Stimulated activated CD4-positive, alpha-beta T cell treated with anti-CD3 and anti-CD28 coated beads, Interleukin-1b, Interleukin-23, amount 100 ng/mL, for 48 hours (primary cell): ENCODE measurements at places on chromosomes 13 and 19.

- DNase-seq, result no peak
Observed at GRCh38 chr19:16285769-16286498, 38.7 kb upstream of the KLF2 start.

DNA sequence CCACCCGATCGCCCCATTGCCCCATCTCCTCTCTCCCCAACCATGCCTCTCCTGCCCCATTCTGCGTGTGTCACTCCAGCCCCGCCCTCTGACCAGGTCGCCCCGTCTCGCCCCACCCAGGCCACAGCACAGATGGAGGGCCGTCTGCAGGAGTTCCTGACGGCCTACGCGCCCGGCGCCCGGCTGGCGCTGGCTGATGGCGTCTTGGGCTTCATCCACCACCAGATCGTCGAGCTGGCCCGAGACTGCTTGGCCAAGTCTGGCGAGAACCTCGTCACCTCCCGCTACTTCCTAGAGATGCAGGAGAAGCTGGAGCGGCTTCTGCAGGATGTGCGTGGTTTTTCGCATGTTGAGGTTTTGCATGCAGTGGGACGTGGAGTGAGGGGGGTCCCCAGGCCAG, 26.2 kb downstream of the MAST3 start:
- DNase-seq, result no peak

DNA sequence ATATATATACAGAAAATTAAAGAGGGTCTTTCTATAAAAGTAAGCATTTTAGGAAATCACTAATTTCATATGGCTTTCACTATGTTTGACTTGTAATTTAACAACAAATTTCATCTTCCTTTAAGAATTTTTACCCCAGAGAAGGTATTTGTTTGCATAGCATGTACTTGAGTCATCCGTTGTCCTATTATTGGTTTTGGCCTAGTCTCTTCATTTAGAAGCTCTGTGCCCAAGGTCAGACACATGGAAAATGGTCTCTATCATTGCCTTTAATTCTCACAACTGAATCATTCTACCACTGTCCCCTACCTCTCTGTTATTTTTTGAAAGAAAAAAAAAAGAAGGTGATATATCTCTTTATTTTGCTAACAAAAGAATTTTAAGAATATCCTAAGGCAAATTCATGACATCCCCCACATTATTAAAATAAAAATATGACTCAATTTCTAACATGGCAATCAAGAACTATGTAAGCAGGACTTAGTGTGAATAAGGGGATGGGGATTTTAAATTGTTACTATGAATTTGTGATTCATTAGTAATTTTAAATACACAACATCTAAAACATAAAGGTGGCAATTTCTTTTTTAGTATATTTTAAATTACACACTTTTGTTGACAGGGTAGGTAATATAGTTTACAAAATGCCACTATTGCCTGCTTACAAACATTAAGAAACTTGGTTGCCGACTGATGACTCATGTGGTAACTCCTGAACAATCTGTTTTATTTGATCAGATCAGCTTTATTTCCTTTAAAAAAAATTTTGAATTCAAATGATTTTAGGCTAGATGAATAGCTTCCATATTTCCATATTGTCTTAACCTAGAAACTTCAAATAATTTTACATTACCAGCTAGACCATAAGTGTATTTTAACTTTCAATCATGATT, 13.9 kb downstream of the SLITRK5 start:
- DNase-seq, result no peak

- peak; percentile 63 for DNase-seq
Observed at GRCh38 chr19:15304140-15304705, 28.1 kb downstream of the BRD4 start.

- no peak for DNase-seq
Observed at GRCh38 chr13:91303031-91303430, 44.5 kb upstream of the MIR17HG start.

GRCh38 chr13:20105161-20105689, 55.6 kb downstream of the GJA3 start:
- no peak for DNase-seq

GRCh38 chr19:5753743-5754142, 30.8 kb downstream of the PRR22 start:
- no peak for DNase-seq

DNA sequence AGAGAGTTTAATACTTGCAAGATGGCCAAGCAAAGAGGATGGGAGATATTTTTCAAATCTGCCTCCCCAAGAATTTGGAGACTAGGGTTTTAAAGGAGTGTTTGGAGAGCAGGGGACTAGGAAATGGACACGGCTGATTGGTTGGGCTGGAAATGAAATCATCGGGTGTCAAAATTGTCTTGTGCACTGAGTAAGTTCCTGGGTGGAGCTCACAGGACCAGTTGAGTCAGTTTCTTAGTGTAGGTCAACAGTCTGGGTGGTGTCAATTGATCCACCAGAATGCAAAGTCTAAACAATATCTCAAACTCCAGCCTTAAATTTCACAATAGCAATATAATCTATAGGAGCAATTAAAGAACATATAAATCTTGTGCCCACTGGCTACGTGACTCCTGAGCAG, 23.0 kb upstream of the CEACAM4 start:
- DNase-seq, result no peak

- DNase-seq, result peak; percentile 40
Observed at GRCh38 chr19:6887316-6887715, at the start of gene ADGRE1. ADGRE1 (plus strand) TSS chr19:6887579; CDS start chr19:6887609, 30 bp downstream.

DNA sequence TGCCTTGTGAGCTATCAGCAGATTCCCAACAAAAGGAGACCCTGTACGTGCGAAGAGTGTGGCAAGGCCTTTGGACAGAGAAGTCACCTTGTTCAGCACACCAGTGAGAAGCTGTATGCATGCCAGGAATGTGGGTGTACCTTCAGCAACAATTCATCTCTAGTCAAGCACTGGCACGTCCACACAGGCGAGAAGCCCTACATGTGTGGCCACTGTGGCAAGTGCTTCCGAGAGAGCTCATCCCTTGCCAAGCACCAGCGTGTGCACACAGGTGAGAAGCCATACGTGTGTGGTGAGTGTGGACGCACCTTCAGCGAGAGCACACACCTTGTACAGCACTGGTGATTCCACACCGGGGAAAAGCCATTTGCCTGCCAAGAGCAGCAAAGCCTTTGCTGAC, 7.6 kb upstream of the ZSCAN22 start:
- DNase-seq, result no peak

GRCh38 chr13:48400090-48400694, 12.7 kb downstream of the LPAR6 start:
- no peak for DNase-seq

DNA sequence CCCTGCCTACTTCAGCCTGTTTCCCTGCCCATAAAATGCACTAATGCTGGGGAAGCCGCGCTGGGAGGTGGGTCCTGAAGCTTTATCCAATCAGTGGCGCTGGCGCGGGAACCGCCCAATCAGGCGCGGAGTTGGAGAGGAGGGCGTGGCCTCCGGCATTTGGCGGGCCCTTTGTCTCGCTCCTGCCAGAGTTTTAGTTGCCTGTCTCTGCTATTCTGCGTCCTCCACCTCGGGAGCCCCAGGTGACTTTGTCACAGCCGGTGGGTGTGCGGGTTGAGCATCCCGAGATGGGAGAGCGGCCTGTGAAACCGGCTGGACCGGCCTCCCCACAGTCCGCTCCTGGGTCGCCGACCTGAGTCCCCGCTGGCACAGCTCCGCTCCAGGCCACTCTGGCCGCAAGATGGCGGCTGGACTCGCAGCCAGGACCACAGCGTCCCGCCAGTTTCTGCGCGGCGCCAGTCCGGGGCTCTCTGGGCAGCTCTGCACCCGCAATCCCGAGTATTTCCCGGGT, 30.7 kb upstream of the ZNF429 start:
- DNase-seq, result peak; percentile 90

DNA sequence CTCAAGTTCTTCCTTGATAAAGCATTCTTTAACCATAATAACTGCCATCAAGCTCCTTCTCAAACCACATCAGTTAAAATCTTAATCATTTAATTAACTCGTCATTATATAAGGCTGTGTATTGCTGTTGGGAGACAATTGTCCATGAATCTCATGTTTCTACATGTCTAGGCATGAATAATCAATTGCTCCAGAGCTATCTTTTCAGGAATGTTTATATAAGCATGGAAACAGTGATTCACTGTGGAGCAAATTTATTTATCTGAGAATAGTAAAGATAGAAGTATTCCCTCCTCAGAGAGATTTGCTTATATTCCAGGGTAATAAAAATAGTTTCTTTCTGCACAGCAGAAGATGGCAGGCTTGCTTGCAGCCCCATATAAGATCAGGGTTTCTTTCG, 71.1 kb downstream of the CBY2 start:
- DNase-seq, result no peak

DNA sequence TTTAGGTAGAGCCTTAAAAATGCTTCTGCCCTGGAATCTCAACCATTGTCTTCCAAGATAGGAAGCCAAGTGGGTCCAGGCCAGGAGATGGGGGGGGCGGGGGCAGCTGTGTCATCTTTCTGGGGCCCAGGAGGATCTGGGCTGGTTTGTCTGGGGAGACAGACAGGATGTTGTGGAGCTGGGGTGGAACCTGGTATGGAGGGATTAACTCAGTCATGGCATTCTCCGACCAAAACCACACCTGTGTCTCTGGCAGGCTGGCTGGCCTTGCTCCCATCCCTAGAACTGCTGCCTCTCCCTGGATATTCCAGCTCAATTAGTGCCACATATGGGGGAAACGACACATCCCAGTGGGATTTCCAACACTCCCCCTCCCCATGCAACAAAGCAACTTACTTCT, 2.7 kb upstream of the MAP2K7 start:
- no peak for DNase-seq

- DNase-seq, result peak; percentile 29
Observed at GRCh38 chr19:47430041-47430802, 10.9 kb upstream of the MEIS3 start.

- DNase-seq, result no peak
Observed at GRCh38 chr19:45958769-45959516, 14.7 kb downstream of the NOVA2 start.

DNA sequence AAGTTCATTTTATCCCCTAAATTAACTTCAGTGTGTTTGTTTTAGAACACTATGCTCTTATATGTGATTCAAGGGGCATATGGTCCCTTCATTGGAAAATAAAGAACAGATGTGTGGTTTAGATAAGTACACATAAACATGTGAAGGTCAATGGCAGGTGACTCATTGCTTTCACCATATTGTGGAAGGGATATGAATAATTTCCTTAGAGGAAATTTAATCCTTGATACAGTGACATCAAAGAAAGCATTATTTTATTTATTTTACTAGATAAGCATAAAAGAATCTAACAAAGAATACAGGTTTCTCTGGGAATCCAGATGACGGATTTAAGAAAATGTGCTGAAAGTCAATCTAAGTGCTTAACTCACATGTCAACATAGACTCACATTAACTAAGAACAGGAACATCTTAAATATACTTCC, 373.5 kb downstream of the KCTD12 start:
- no peak for DNase-seq

DNA sequence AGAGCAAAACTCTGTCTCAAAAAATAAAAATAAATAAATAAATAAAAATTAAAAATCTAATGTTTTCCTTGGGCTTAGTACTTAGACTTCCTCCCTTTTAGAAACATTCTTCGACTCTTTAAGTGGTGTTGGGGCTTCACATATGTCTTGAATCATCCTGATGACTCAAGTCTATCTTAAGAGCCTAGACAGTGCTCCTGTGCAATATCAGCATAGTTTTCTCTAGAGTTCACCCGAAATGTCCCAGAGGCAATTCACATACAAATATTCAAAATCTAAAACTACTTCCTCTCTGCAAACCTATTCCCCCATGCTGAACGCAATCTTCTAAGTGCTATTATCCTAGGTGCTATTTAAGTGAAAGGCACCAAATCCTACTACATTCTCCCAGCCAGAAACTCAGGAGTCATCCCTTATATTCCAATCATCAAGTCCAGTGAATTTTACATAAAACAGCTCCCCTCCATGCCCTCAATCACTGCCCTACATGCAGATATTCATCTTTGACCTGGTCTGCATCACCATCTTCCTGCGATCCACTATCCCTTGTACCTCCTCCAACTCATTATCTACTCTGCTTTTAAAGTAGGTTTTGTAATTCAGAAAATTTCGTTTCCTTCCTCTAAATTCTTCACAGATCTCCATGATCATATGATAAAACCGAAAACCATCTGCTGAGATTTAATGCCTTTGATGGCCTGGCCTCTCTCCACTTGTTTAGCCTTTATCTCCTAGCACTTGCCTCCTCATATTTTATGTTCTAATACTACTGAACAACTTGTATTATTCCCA, 102.7 kb downstream of the ELF1 start:
- DNase-seq, result no peak

DNA sequence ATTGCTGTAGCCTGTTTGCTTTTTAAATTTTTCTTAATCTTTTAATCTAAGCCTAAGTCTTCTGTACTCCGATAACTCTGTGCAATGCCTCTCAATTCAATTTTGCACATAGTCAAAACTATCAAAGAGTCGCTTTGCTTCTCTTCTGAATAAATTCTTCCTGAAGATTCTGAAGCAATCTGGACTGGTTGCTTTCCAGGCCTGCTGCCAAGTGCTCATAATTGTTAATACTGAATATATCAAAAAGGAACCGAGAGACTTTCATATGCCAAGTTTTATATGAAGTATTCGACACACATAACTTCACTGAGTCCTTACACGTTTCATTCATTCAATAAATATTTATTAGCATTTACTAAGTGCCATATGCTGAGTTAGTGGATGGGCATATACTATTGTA, 91.3 kb downstream of the EDNRB start:
- DNase-seq, result no peak

- no peak for DNase-seq
Observed at GRCh38 chr19:56690670-56691069, 19.1 kb upstream of the ZNF835 start.

DNA sequence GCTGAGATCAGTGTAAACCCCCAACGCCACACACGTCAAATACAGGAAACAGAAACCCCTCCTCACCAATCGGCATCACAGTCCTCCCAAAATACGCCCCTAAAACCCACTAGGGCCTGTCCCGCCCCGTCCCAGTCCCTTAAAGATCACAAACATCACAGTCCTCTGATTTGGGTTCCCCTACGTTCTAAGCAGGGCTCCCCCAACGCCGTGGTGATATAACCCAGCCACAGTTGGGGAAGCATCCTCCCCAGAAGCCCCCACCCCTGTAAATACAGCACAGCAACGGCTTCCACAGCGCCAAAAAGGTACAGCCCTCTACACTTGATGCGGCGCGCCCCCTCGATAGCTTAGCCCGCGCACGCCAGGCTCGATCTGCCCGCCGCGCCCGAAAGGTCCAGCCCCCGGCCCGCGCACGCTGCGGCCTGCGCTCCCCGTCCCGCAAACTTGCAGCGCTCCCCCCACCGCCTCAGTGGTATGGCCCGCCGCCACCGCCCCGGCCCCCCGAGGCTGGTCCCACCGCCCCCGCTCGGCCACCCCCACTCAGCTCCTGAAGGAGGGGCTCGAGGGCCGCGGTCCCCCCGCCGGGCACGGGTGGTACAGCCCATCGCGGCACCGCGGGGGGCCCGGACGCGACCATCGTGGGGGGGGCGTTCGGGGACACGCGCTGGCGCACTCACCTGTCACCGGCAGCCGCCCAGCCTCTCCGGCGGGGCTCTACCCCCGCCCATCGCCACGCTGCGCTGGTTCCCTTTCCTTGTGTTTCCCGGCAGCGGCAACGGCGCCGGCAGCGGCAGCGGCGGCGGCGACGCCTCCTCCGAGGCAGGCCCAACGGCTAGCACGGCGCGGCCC, at the start of gene AKT2:
TSS of gene AKT2 (minus strand) at position 845 of the 852 bp plus-strand sequence. CDS start 20,078 bp downstream, outside the sequence.
- DNase-seq, result peak; percentile 69

GRCh38 chr19:35090506-35091214, 25.0 kb upstream of the FXYD3 start:
- DNase-seq, result peak; percentile 22

GRCh38 chr19:20423381-20424197, 142.0 kb downstream of the ZNF737 start:
- DNase-seq, result peak; percentile 42

GRCh38 chr13:57846600-57847173, 215.1 kb downstream of the PCDH17 start:
- no peak for DNase-seq

- no peak for DNase-seq
Observed at GRCh38 chr19:19278315-19278714, 5.2 kb upstream of the TM6SF2 start.
